Epithelial cell of proximal tubule (primary cell): ENCODE measurements at places on chromosomes 7 and 10. TPM values are rescaled to one million over a fixed set of nuclear protein-coding genes. Genes with fewer than 3 reads are reported as not detected.

Gene MARCHF5
- 7.6 and 9.6 TPM in 2 replicates for total RNA-seq

Gene SPOCK2
- 27.9 and 63.7 TPM in 2 replicates for total RNA-seq

Gene HECTD2
- total RNA-seq, result 3.7 and 4.1 TPM in 2 replicates

Gene PRPS1L1
- not detected in 2 replicates for total RNA-seq

Gene KCNMA1
- 12.5 and 19.5 TPM in 2 replicates for total RNA-seq

Gene LDB3
- total RNA-seq, result not detected in 2 replicates

Gene LRRN3
- 0.14 TPM in 1 of 2 replicates, not detected in the other for total RNA-seq

Gene PTF1A
- total RNA-seq, result not detected in 2 replicates

Gene COL17A1
- 1.7 and 2.3 TPM in 2 replicates for total RNA-seq

Gene ZNF746
- 18.5 and 22.1 TPM in 2 replicates for total RNA-seq

Gene GARIN1A
- 0.07 TPM in 1 of 2 replicates, not detected in the other for total RNA-seq

Gene SFTPA1
- total RNA-seq, result not detected in 2 replicates

Gene MYL10
- total RNA-seq, result not detected in 2 replicates

Gene NME8
- not detected in 2 replicates for total RNA-seq

Gene GIMAP4
- not detected in 2 replicates for total RNA-seq

Gene EN2
- not detected in 2 replicates for total RNA-seq

Gene METTL27
- 8.4 and 13.7 TPM in 2 replicates for total RNA-seq

Gene RNLS
- 7.1 and 9.7 TPM in 2 replicates for total RNA-seq

Gene NRG3
- 0.58 and 0.92 TPM in 2 replicates for total RNA-seq

Gene CHRM2
- total RNA-seq, result 0.06 TPM in 1 of 2 replicates, not detected in the other

Gene ABCB4
- 0.58 and 12.6 TPM in 2 replicates for total RNA-seq

Gene OR6V1
- not detected in 2 replicates for total RNA-seq

Gene NPFFR1
- total RNA-seq, result 0.14 TPM in 1 of 2 replicates, not detected in the other

Gene HKDC1
- total RNA-seq, result 42.0 and 75.2 TPM in 2 replicates

Gene GJD4
- total RNA-seq, result not detected in 2 replicates

Gene COBL
- 1.5 and 6.6 TPM in 2 replicates for total RNA-seq

Gene COL26A1
- total RNA-seq, result not detected in 2 replicates

Gene OR2A14
- total RNA-seq, result not detected in 2 replicates

Gene PROSER2
- total RNA-seq, result 91.6 and 112 TPM in 2 replicates

Gene SIRT1
- 9.3 and 10.5 TPM in 2 replicates for total RNA-seq

Gene C10orf105
- total RNA-seq, result not detected in 2 replicates

Gene CFAP58
- total RNA-seq, result 0.23 and 0.29 TPM in 2 replicates

Gene PFKFB3
- 31.3 and 54.9 TPM in 2 replicates for total RNA-seq

Gene CCDC146
- total RNA-seq, result 0.07 and 5.2 TPM in 2 replicates

Gene ATXN7L1
- 2.3 and 4.0 TPM in 2 replicates for total RNA-seq
